HCEC 1CT (cell line): ENCODE measurements at places on chromosomes 1 and 21.

DNA sequence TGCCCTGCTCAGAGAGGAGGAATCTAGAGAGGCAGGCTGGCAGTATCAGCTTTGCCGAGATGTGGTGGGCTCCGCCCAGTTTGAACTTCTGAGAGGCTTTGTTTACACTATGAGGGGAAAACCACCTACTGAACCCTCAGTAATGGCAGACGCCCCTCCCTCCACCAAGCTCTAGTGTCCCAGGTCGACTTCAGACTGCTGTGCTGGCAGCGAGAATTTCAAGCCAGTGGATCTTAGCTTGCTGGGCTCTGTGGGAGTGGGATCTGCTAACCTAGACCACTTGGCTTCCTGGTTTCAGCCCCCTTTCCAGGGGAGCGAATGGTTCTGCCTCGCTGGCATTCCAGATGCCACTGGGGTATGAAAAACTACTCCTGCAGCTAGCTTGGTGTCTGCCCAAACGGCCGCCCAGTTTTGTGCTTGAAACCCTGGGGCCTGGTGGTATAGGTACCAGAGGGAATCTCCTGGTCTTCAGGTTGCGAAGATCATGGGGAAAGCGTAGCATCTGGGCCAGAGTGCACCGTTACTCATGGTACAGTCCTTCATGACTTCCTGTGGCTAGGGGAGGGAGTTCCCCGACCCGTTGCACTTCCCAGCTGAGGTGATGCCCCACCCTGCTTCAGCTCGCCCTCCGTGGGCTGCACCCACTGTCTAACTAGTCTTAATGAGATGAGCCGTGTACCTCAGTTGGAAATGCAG, 43.6 kb downstream of the C21orf91 start:
- no peak for DNase-seq

- peak; percentile 76 for DNase-seq
Measured at GRCh38 chr1:241608379-241609033, 31.7 kb downstream of the CHML start.

DNA sequence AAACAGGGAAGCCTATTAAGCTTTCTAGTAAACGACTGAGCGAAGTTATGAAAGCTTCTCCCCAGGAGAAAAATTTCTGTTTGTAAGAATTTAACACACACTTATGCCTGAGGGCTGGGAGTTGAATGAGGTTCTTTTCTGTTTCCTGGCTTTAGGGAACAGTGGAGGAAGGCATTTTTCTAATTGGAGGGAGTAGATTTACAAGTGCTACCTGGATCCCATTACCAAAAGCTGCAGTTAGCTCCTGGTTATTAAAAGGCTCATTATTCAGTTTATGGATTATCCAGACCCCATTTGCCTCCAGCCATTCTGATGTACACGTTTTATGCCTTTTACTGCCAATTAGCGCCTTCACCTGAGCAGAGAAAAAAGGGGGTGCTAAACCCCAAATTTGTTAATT, 7.5 kb downstream of the ST6GALNAC3 start:
- DNase-seq = no peak

DNA sequence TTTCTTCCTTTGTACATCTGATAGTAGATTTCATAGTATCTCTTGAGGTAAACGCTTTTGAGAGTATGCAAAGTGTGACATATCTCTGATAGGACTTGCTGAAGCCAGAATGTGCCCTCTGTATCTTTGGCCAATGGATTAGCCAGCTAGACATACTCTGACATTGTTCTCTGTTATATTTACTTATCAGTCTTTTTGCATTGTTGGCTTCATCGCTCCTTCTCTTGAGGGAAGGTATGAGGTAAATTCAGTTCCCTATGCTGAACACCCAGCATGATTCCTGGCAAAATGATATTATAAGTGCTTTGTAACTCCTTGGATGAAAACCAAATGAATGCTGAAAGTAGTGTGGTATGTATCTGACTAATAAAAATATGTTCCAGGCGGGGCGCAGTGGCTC, 163.2 kb upstream of the CACYBP start:
- no peak for DNase-seq
